ENCODE measurements at places on chromosomes 6 and 20.
A peak's percentile ranks its signal among the peaks of the same experiment; 100 is the strongest.

DNA sequence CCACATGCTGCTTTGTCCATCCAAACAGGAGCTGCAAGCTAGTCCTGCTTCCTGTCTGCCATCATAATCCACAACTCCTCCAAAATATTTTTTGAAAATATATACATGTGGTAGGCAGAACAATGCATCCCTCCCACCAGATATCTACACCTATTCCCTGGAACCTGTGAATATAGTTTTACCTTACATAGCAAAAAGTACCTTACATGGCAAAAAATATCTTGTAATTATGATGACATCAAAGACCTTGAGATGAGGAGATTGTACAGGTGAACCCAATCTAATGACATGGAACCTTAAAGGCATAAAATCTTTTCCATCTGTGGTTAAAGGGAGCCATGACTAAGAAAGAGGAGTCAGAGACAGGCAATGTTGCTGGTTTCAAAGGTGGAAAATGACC, 15.3 kb upstream of the RGS17 start:
- DNase-seq: no peak

DNA sequence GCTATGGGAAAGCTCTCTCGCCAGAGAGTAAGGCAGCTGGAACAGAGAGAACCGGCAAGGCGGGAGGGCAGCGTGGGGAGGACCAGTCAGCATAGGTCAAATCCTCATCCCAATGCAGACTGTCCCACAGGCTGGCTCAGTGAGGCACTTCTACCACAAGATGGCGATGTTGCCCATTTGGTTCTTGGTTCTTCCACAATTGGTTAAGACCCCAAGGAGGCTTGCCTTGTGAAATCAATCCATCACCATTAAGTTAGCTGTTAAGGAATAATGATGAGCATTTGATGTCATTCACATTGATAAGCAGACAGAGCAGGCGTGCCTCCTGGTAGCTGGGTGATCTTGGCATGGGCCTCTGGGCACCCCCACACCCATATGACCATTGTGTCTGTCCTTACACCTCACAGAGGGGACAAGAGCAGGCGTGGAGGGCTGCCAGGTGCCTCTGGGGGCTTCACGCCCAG, 2.4 kb downstream of the CSTL1 start:
- peak; percentile 61 for DNase-seq

- DNase-seq: no peak
These were observed 19.0 kb downstream of the HS3ST5 start for GRCh38 chr6:114323784-114324183.

GRCh38 chr20:44006578-44006977, 91.9 kb downstream of the TOX2 start:
- no peak for DNase-seq

DNA sequence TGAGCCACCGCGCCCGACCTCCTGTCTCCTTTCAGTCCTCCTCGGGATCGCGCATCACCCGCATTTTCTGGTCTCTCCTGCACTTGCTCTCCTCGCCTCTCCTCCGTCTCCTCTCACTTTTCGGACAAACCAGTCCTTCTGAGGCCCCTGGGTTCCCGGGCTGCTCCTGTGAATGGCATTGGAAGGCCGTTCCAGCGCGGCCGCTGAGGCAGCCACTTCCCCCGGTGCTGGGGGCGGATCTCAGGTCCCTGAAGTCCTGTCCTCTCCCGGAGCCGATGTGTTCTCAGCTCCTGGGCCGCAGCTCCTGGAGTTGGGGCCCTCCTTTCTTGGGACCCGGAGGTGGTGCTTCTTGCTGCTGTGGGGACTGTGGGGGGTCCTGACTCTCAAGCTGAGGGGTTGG, 803 bp downstream of the MICB start:
- no peak for DNase-seq

DNA sequence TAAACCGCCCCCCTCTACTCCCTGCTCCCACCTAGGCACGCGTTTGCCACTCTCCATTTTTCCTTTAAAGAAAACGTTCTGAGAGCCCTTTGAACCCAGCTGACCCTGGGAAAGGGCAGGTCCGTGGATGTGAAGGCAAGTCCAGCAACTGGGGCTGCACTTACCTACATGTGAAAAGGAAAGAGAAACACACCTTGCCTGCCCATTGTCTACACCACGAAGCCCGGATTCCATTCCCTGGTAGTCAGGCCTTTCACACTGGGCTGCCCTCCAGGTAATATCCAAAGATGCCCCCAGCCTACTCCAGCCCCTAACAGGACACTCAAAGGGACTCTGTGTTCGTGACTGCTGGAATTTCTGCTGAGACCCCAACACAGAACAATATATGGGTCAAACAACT, 94.4 kb downstream of the CD83 start:
- DNase-seq: no peak

GRCh38 chr6:43817192-43817591, 47.2 kb downstream of the VEGFA start:
- DNase-seq: no peak

DNA sequence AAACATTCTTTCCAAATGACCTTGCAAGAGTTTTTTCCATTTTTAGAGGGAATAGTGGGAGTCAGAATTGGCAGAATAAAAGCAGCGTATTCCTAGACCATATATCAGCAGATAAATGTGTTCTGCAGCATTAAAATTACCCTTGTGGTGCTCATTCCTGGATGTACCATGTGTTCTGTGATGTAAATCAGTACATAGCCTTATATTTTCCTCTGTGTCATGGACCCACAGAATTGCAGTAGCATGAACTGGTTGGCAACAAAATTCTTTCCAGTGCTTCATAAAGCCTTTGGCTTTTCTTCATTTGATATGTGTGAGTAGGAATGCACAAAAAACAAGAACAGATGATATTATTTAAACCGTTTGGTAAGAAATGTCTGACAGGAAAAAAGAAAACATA, 32.5 kb downstream of the ANKEF1 start:
- DNase-seq: no peak

- peak; percentile 46 for DNase-seq
These were observed 117.1 kb upstream of the EEF1E1 start for GRCh38 chr6:8219352-8219943.

DNA sequence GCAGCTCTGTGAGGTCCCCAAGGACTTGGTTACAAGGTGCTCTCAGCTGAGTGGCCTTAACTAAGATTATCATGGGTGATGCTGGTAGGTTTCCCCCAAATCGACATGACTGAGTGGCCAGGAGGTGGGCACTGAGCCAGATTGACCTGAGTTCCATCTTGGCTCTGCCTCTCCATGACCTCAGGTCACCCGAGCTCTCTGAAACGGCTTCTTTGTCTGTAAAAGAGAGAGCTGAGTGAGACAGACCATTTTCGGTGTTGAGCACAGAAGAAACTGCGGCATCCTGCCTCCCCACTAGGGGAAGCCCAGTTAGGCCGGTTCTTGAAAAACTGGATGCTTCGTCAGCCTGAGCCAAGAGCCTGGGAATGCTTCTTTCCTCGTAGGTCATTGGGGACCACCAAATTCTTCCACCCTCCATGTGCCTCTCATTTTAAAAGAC, 14.1 kb upstream of the STX16 start:
- DNase-seq: no peak

GRCh38 chr6:110035321-110035720, 57.2 kb downstream of the GPR6 start:
- no peak for DNase-seq

DNA sequence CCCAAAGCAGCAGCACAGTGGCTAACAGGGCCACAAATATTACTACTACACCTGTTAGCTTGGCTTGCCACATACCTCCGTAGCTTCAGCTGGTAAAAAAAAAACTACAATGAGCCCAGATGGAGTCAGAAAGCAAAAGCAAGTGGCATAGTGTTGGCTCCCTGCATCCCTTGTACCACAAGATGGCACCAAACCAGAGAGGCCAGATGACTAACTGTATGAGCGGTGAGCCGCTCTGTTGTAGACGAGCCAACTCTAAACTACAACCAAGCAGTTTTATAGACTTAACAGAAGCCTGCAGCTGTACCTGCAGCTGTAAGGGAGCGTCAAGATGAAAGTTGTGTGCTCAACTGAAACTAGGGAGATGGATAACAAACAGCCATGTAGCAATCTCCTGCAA, 84.5 kb upstream of the MCHR2 start:
- peak; percentile 7 for DNase-seq

DNA sequence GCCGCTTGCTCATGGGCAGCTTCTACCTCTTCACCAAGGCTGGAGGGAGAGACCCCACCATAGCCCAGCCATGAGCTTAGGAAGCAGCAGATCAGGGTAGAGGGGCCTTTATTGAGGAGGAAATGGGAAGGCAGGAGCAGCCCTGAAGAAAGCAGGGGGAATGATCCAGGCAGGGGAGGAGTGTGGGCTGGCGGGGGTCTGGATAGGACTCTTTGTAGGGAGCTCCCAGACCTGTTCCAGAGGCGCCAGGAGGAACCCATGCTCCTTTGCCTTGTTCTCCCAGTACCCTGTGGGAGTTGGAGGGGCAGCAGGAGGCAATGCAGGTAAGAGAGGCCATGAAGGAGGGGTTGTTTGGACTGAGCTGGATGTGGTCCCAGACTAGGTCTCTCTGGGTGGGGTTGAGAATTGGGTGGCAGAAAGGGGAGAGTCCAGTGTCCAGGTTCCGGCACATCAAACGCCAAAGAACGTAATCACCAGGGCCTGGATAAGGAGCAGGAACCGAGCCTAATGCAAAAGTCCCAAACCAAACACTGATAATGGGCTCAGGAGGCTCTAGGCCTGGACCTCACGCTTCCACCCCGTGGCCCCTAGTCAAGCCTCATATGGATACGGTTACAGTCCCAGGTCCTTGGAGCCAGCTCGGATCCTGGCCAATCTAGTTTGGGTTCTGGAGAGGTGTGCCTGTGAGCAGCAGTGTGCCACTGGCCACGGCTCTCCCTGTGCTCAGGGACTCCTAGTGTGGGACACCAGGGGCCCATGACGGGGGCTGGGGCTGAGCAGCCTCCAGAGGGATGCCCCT, 12.1 kb upstream of the PGC start:
- DNase-seq: no peak

DNA sequence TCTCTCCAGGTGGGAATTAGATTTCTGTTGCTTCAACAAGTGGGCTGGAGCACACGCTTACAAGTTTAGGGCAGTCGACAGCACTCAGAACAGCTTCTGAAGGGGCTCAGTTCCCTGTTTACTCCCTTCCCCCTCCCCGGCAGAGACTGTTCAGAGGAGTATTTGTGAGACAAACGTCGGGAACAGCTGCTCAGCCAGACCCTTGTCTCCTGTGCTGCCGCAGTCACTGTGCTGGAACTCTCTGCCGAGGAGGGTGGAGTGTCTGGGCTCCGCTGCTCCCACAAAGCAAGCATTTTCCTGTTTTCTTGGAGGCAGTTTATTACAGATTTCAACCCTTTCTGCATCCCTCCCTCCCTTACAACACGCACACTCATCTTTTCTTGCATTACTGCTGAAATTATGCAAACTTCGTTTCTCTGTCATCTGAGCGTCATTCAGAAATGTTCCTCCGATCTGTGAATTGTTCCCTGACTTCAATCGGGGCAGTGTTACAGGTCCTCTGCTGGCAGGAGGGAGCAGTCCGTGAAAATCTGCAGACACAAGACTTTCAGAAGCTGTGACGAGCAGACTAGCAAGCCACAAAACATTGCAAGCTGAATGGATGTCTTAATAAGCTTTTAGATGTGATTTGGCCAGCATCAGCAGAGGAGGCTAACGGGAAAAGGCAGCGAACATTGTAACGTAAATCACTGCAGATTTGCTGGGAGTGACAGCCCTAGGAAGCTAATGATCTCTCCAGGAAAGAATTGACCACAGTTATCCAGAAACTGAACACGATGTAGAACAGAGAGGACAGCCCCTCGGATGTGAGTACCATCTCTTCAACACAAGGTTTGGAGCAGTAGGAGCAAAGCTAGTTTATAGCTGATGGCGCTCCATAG, 76.2 kb downstream of the LYRM2 start:
- DNase-seq: no peak

- DNase-seq: no peak
These were observed 3.1 kb downstream of the SRSF6 start for GRCh38 chr20:43460830-43461200.

- no peak for DNase-seq
These were observed 57.6 kb downstream of the MEP1A start for GRCh38 chr6:46850792-46851191.

- DNase-seq: no peak
These were observed 15.1 kb downstream of the MYBL2 start for GRCh38 chr20:43681991-43682410.

GRCh38 chr6:169555971-169556617, 145.7 kb downstream of the WDR27 start:
- DNase-seq: no peak

GRCh38 chr20:46507760-46508407, 5.5 kb downstream of the ZNF334 start:
- DNase-seq: no peak

DNA sequence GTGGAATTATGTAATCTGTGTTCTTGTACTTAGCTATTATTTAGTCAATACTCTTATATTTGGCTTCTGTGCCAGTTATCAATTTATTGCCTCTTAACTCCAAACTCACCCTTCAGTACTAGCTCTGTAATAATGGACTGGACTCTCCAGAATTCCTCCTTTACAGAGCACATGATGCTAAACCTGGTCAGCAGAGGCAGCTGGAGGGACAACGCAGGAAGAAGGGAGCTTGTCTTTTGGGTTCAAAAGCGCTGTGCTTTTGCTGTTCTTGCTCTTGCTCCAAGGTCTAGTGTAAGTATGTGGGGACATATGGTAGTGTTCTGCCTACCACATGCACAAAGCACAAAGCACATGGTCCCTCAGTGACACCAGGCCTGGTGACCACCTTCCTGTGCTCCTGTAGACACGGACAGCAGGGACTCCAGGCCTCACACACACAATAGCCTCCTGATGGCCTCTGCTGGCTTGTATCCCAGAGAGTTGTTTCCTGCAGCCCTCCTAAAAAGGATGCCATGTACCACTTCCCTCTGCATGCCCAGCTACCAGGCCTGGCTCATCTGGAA, 46.1 kb downstream of the CHD6 start:
- DNase-seq: peak; percentile 60

GRCh38 chr6:100376103-100376502, 88.6 kb downstream of the SIM1 start:
- DNase-seq: no peak

GRCh38 chr6:168022488-168023321, 25.2 kb downstream of the KIF25 start:
- DNase-seq: no peak

DNA sequence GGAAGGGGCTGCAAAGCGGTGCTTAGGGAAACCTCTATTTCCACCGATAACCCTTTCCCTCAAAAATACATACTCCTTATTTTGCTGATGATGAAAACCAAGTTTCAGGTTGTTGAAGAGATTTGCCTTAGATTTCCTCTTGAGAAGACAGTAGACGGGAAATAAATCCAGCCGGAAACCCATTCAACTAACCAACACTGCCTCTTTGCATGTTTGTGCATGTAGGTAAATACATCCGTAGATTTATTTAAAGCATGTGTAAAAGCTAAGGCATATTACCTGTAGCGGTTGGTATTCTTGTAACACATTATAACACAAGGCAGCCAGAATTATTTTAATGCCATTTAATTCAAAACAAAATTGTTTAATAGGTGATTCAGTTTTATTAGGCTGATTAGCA, 136.3 kb upstream of the SLC22A23 start:
- no peak for DNase-seq

GRCh38 chr6:10078581-10078980, 336.3 kb downstream of the TFAP2A start:
- no peak for DNase-seq

Data from NCI-H2081 (cell line).